Activated CD4-positive, alpha-beta memory T cell treated with anti-CD3 and anti-CD28 coated beads for 36 hours (primary cell): ENCODE measurements at places on chromosomes 3 and 15.
A peak's percentile ranks its signal among the peaks of the same experiment; 100 is the strongest.

DNA sequence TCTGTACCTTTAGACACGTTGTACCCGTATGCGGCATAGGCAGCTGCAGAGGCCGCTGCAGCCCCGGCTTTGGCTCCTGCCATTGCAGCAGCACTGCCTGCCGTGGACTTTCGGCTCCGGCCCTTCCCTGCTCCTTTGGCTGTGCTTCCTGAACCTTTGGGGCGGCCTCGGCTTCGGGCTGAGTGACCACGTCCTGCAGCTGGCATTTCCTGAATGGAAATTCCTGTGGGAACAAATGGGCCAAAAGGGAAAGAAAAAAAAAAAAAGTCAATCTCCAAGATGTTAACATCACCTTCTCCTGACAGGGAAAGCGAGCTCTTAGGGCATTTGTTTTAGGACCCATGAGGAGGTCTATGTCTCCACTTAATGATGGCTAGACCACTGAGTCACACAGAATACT lies 29.6 kb downstream of the CHAC1 start:
- no peak for DNase-seq

DNA sequence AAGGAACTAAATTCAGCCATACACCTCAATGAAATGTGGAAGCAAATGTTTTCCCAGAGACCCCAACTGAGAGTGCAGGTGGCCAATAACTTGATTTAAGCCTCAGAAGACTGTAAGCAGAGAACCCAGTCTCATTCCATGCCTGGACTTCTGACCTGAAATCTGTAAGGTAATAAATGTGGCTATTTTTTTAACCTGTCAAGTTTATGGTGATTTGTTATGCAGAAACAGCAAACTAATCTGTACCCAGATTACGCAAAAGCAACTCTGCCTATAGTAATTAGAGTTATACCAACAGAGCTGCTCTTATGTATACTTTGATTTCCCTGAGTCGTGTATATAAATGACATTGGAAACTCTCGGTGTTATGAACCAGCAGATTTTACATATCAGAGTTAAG lies 534.0 kb upstream of the NAALADL2 start:
- no peak for DNase-seq

DNA sequence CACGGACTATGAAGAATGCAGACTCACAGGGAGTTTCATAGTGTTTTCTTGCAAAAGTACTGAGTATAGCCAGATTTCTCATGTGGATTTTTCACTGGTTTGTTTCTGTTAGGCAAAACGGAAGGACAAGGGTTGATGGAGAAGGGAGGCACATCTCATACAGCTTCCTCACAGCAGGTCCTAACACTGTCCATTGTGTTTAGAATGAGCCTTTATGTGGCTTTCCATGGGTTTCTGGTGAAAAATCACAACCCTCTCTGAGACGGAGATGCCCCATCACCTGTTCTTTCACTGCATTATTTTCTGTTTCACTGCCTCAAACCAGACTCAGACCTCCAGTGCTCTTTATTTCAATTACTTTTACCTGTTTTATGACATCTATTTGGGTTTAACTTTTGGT lies 25.0 kb upstream of the LIPC start:
- DNase-seq: no peak

- DNase-seq: no peak
Observed at GRCh38 chr15:46413799-46414198, 779.0 kb downstream of the SQOR start.

- DNase-seq: no peak
Observed at GRCh38 chr15:90060797-90061196, 41.5 kb downstream of the IDH2 start.

- DNase-seq: no peak
Observed at GRCh38 chr3:31504230-31504629, 28.5 kb upstream of the STT3B start.

DNA sequence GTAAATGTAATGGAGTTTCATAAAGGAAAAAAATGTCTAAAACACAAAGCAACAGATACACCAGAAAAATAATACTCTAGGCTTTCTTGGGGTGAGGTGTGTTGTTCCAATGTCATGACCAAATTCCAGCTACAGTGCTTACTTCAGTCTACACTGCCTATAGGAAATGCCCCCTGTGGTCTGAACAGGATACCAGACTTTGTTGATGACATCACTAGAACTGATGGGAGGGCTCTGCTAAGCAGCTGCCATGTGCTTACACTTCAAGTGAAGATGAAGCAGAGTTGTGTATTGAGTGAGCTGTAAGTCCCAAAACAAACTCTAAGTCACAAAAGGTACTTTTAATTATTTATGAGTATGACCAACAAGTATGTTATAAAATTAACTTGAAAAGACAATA lies 456.1 kb upstream of the IL12A start:
- DNase-seq: no peak

DNA sequence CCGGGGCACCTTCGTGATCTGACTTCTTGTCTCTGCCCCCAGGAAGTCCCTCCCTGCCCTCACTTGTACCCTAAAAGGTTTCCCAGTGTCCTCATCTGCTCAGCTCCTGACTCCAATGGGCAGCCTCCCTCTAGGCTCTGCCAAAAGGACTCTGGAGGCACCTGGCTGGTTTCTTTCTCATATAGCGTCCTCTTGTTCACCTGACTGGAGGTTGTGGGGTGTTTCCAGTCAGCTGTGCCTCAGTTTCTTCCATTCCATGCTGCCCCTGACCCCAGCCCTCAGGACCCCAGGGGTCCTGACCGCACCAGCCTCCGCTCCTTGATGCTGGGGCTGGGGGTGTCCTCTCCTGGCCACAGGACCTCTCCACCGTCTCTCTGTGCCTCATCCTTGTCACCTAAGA lies 2.5 kb downstream of the PRR23E start:
- no peak for DNase-seq

DNA sequence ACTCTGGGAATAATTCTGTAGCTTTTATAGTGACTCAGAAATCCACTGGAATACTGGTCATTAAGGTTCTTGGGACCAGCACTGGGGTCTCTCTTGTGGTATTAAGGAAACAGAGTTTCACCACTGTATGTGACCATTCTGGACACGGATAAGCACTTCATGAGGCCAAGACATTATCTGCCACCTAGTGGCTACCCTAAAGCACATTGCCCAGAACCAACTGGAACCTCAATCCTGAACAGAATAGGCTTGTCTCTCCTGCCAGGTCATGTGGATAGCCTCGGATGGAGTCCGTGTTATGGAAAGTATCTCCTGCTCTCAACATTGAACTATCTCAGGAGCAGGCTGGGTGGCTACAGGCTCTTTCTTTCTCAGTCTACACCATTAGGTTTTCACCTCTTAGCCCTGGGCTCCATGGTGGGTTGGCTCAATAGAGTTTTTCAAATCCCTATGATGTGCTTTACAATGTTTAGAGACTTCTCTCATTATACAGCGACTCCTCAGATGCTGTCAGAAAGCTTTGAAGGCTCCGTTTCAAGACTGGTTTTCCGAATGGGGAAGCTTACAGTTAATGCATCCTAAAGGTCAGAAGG lies 167.6 kb upstream of the ST8SIA2 start:
- no peak for DNase-seq

DNA sequence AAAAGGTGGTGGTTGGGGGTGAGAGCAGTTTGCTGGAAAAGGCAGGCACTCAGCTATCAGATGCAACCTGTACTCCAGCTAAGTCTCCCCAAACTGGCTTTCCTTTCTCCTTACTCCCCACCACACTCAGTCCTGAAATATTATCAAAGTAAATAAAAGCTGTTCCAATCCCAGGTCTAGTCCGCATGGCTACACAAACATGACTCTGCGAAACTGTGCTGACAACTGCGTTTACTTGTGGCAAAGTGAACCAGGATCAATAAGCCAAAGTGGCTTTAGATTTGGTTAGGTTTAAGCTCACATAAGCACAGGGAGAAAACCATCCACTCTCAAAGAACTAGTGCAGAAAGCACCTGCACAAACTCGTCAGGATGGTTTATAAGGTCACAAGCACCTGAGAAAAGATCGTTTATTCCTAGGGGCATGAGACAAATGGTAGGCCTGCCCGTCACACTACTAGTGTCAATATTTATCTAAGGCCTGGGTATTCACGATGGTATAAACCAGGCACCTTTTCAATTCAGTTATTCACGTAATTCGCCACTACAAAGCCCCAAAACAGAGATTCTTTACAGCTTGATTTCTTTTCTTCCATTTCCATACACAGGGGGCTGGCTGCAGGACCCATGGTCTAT lies 25.3 kb downstream of the LRIG1 start:
- DNase-seq: no peak

DNA sequence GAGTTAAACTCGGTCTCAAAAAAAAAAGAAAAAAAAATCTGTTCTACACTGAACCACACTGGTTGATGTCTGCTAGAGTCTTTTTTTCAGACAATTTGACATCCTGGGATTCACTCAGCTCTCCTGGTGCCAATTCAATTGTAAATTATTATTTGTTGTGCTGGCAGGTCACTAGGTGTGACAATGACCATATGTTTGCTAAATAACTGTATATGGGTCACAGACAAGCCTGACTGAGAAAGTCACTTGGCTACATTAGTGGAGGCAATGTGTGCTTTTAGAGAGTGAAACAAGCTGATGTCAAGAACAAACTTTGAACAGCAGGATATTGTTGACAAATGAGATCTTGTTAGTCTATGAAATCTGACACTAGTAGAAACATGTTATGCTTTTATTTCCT lies 1379.1 kb downstream of the ZPLD1 start:
- no peak for DNase-seq

DNA sequence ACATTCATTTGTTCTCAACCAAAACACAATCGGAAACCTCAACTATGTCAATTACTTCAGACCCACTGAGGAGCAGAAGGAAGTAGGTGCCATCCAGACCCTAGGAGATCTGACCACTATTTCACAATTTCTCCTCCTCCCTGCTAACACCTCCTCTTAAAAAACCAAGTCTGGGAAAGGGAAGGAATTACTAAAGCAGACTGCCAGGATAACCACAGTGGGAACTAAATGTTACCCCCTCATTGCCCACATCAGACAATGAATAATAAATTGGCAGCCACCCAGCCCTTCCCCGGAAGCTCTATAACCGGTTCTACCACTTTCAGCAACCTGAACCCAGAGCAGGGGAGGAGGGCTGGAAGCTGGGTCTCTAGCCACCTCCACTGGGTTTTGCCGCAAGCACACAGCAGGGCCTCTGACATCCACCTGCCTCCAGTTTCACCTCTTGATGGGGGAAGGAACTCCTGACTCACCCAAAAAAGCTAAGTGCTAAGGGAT lies 17.6 kb downstream of the C15orf62 start:
- peak; percentile 80 for DNase-seq

- no peak for DNase-seq
Observed at GRCh38 chr3:177966493-177966892, 569.7 kb upstream of the KCNMB2 start.

GRCh38 chr15:81189583-81190283 lies 6.9 kb upstream of the IL16 start:
- DNase-seq: no peak

GRCh38 chr15:83115831-83116565 lies 8.6 kb downstream of the TM6SF1 start:
- DNase-seq: no peak

DNA sequence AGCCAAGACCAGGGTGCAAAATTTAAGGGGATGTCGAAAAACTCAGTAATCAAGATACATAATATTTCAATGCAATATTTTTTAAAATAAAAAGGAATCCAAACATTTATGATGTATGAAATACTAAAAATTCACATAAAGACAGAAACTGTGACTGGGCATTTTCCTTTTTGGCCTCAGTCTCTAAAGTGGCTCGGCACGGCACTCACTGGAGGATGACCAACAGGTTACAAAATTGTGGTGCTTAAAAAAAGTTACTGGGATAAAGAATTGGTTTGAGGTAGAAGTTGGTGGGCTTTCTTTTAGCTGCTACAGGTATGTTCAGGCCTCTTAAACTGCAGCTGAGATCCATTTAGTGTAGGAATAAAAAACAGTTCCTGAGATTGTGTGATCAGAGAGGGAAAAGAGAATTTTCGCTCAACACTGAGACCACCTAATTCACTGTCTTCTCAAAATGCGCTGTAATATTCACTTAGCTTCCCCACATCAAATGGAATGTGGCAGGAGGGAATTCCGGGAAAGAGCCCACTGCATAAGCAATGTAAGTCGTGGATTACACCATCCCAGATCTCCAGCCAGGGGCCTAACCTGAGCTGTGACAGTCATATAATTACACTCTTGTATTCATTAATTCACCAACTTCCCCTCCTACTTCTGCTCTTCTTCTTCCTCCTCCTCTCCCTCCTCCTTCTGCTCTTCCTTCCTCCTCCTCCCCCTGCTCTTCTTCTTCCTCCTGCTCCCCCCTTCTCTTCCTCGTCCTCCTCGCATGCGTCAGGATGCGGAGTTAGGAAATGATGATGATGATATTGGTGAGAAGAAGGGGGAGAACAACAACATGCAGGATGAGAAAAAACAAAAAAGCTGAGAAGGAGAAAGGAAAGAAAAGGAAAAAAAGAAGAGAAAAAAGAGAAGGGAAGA lies 45.9 kb downstream of the HES1 start:
- no peak for DNase-seq

DNA sequence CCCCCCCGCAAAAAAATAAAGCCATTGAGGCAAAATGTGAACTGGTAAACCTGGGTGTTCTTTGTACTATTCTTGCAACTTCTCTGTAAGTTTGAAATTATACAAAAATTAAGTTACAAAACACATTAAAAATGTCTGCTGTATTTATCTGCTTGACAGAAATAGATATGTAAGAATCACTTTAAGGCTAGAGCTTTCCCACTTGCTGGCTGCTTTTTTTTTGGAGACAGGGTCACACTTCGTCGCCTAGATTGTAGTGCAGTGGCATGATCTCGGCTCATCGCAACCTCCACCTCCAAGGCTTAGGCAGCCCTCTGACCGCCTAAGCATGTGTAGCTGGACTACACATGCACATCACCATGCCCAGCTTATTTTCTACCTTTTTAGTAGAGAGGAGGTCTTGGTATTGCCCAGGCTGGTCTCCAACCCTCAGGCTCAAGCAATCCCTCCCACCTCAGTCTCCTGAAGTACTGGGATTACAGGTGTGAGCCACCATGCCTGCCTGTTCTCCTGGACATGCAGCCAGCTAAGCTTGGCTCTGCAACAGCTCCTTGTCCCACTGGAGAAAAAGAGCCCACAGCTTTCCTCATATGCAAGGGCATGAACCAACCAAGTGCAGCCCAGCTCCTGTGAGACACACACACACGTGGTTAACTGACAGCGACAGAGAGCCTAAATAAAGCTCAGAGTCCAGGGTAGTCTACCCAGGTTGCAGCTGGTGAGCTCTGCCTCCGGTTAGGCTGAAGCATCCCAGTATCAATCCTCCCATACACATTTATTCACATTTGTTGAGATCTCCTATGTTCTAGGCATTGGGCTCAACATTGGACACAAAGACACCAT lies 4.5 kb downstream of the RPS17 start:
- DNase-seq: no peak

GRCh38 chr3:100041328-100041749 lies 73.0 kb downstream of the FILIP1L start:
- DNase-seq: no peak

DNA sequence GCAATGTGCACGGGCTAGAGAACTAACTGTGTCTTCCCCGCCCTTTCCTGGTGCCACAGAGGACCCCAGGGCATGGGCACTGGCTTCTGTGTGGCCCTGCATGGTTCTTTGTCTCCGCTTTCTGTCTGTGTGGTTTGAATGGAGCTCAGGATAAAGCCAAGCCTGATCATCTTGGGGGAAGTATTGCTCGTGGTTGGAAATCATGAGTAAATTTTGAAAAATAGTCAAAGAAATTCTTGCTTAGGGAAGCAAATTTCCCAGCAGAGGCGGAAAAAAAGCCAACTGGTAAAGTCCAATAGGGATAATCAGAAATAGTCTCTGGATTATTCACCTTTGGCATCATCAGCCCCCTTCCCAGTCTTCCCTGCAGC lies 55.4 kb downstream of the MAGEF1 start:
- no peak for DNase-seq
